ENCODE measurements at places on chromosomes 5 and 9. TPM values are rescaled to one million over a fixed set of nuclear protein-coding genes. Genes with fewer than 3 reads are reported as not detected.

- peak; percentile 52 for DNase-seq
Observed at GRCh38 chr5:96963267-96963666, 27.4 kb downstream of the LNPEP start.

- DNase-seq = no peak
Observed at GRCh38 chr5:154044581-154044980, 5.8 kb downstream of the MFAP3 start.

GRCh38 chr5:21236104-21236503, 1248.1 kb upstream of the CDH18 start:
- DNase-seq = no peak

PPIC gene
- 51.9 TPM for total RNA-seq

NUTM2F gene
- not detected for total RNA-seq

- no peak for DNase-seq
Observed at GRCh38 chr5:2169850-2170760, 287.4 kb upstream of the IRX4 start.

DNA sequence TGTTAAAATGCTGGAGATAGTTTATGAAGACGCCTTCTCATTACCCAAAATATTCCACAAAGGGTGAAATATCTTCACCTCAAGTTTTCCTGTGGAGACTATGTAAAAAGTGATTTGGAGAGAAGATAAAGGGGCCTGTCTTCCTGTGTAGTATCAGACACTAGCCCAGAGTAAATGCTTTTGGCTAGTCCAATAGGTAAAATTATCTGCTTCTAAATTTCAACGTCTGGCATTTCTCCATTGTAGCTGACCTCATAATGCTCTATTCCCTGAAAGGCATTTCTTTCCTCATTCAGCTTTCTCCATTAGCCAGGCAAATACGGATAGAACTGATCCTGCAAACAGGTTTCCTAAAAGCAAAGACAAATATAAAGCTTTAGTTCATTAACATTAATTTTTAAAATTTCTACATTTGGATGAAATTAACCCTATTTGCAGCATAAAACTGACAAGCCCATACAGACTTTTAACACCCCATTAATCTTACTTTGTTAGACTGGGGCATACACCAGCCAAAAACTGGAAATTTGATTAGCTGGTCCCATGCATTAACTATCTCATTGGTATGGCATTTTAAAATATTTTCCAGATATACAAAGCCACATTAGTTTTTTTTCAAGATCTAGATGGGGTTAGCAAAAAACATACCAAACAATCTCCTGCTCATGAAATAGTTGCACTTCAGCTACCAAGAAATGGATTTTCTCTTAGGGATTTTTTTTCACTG, 548.8 kb downstream of the EFNA5 start:
- no peak for DNase-seq

CNTNAP3 gene
- 2.7 TPM for total RNA-seq

DNA sequence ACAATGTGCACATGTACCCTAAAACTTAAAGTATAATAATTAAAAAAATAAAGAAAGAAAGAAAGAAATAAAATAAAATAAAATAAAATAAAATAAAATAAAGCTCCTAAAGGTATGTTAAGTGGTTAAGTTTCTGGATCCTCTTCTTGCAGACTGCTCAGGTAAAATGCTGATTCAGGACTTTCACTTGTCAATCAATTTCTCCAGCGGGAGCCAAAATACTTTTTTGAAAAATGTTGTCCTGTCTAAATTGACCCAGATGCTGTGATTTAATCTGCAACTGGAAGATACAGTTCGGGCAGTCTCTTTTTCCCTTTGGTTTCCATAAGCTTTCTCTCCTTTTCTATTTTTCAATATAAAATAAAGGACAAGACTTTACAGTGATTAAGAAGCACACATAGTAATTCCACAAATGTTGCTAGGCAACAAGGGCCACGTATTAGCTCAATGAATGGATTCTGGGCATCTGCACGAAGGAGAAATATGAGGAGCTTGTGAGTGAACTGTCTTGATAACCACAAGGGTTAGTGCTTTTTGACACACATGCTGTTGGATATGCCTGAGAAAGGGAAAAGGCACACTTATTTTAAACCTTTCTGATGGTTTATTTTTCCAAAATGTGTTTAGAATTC, 38.6 kb downstream of the HTR4 start:
- DNase-seq = peak; percentile 32

PKD2L2 gene
- not detected for total RNA-seq

IL5 gene
- total RNA-seq = not detected

DNA sequence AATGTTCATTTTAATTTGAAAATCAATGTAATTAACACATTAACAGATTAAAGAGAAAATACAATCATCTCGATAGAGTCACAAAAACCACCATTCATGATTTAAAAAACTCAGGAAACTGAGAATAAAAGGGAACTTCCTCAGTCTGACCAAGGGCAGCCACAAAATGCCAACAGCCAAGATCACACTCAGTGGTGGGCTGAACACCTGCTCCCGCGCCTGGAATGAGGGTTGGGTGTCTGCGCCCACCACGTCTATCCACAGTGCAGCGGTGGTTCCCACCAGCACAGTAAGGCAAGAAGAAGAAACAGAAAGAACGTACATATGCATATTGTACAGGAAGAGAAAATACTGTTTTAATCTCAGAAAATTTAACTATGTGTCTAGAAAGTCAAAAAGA, 11.7 kb upstream of the NSMF start:
- DNase-seq = no peak

- no peak for DNase-seq
Observed at GRCh38 chr5:62902126-62902525, 323.5 kb downstream of the LRRC70 start.

MYMK gene
- total RNA-seq = not detected

DNA sequence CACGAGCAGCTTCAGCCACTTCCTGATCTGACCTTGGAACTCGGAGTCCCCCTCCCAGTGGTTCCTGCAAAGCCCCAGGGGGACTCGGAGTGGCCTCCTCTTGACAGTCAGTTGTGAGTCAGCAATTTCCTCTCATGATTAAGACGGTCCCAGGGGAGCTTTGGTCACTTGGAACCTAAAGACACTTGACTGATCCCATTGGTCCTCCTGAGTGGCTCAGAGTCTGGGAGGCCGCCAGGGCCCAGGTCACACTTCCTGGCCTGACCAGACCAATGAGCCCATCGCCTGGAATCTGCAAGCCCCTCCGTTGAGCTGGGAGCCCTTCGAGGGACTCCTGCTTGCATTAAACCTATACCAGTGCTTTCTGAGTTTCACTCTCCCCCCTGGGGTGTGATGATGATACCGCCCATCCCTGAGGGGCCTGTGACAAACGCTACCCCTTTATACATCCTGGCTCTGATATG, 29.1 kb downstream of the TSPAN17 start:
- DNase-seq = no peak

AGXT2 gene
- not detected for total RNA-seq

Data from astrocyte (in vitro differentiated cells and primary cell).